Trophoblast cell (in vitro differentiated cells and primary cell): ENCODE measurements at places on chromosomes 16 and 17.

DNA sequence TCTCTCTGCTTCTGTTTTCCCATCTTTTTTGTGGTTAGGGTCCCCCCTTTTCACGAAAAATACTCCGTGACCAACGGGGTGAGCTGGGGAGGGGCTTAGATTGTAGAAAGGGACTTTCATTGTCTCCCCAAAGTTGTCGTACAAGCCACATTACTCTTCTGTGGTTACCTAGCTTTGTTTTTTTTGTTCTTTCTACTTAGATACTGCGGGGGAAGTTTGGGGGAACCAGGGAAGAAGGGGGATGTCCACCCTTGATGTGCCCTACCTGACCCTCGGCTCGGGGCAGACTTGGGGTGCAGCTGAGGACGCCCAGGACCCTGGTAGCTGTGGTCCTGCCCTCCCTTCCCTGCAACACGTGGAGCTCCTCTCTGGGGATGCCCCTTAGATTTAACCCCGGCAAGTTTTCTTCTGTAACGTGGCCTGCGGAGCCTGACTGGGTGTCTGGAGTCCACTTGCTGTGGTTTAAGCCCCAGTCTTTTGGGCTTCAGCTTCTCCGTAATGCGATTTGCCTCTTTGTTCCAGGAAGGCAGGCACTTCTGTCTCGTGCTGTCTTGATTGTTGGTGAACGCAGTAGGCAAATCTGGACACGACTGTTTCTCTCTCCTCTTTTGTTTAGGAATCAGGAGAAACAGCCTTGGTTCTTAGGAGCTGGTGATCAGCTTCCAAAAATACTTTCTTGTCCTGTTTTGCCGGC lies 892 bp downstream of the ABCC1 start:
- peak; percentile 38 for DNase-seq

GRCh38 chr17:3582915-3583314 lies 25.3 kb upstream of the TRPV3 start:
- no peak for DNase-seq

GRCh38 chr16:740764-741505 lies at the start of gene CIAO3:
Gene CIAO3, minus strand, starts transcription at chr16:740997. Its CDS starts 12 bp downstream, at chr16:740985.
- DNase-seq: peak; percentile 94

DNA sequence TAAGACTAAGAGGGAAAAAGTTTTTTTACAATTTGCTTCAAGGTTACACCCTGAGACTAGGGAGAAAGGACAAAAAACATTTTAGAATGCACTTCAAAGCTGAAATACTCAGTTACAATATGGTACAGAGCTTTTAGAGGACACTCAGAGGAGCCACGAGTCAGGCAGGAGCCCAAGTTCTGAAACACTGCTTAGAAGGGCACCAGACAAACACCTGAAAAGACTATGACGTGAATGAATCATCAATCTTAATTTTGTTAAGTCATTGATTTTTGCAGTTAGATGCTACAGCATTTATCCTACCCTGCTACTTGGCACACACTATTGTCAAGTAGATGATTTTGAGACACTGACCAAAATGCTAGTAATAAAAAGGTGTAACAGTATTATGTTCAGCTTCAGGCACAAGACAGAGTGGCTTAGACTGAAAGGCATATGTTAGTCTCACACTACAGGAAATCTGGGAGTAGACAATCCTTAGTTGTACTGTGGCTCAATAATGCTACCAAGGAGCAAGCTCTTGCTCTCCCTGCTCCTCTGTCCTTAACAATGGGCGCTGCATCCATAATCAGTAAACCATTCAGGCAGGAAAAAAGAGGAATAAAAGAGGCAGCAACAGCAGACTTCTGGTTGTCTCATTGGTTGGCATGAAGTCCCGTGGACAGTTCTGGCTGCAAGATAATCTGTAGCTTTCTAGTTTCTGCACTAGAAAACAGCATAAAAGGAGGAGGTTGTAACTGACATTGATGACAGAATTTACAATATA lies 151.8 kb downstream of the ABCA8 start:
- DNase-seq: no peak

DNA sequence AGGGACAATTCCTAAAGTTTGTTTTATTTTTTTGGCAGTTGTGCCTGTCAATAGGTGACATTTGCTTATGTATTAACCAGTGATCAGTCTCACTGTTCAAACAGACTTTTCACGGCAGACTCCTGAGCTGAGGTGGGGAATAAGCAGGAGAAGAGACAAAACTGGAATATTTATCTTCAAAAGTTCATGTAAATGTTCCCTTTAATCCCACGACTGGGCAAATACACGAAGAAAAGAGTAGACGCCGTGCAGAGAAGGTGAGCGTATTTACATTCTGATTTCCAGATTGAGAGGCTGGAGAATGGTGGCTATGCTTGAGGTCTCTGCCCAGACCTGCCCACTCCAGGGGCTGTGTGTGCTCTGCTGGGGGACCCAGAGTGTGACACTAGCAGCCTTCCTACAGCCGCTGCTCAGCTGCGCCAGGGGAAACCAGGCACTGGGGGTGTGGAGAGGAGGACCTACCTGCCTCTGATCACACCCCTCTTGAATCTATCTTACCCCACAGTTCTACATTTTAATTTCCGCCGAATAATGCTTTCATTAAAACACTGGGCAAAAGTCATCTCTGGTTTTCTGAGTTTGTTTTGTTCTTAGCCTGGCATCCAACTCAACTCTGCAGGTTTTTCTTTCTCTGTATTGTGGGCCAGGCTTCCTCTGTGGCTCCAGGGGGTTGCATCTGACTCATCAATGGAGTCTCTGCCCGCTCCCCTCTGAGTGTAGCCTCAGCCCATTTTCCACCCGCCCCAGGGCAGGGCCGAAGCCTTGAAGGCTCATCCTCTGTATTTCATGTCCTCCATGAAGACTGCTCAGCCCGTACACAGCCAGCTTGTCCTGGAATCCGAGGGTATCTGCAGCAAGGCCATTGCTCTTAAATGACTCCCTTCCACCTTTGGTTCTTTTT lies 237.1 kb downstream of the NTN1 start:
- DNase-seq: peak; percentile 92

DNA sequence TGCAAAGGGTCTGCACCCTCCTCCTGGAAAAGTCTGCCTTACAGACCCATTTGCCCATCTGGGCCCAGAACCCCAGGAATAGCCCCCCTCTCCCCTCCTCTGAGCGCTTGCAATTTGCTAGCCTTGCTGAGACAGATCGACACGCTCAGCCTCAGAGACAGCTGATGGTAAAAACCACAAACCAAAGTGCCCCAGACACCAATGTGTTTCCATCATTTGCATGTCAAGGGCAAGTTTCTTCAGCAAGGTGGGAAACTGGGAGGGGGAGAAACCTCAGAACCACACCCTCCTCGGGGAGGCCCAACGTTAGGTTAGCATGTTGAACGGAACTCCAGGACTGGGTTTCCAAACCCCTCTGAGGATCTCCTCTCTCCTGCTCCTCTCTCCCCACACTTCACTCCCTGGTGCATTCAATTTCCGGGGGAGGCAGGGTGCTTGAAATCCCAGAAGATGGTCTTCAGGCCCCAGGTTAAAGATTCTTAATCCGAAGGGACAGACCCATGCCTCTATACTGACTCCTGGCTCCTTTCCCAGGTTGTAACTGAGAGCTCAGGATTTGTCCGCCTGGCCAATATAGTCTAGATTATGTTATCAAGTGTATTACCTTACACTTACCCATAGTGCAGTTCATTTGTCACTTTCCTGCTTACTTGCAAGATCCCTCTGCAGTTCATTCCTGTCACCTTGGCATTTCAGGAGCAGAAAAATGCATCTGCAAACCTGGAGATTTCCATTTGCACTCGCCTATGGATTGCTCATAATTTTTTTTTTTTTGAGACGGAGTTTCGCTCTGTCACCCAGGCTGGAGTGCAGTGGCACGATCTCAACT lies 1.3 kb upstream of the CUEDC1 start:
- no peak for DNase-seq

DNA sequence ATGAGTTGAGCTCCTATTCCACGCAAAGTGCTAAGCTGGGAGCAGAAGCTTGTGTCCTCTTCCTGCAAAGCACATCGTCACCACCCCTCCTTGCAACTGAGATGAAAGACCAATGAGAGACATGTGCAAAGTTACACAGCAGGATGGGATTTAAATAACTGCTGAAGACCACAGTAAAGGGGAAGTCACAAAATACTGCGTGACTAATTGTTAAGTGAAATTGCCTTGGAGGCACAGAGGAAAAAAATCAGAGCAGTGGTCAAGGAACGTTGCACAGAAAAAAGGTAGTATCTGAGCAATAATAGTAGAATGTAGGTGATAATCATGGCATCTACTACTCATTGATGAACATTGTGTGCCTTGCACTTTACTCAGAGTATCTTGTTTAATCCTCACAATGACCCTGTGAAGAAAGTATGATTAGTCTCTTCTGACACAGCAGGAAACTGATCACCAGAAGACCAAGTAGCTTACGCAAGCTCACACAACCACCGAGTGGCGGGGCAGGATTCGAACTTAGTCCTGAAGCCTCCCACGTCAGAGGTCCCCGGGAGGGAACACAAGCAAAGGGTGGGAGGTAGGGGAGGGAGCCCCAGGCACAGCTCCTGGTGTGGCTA lies 15.4 kb upstream of the MYO18A start:
- peak; percentile 86 for DNase-seq

DNA sequence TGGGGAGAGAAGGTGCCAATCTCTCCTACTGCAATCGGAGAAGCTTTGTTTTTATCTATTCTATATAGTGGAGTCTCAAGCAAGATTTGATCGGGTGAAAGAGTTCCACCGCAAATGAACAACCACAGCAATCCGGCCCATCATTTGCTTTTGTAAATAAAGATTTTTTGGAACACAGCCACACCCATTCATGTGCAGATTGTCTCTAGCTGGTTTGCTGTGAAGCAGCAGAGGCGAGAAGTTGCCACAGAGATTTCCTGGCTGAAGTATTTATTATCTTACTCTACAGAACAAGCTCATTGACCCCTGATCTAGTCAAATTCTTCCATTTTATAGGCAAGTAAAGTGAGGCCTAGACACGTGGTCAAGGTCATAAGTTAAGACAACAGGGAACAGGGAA lies 195.5 kb upstream of the TNRC6C start:
- DNase-seq: no peak

GRCh38 chr17:75774471-75774990 lies 9.5 kb upstream of the GALK1 start:
- DNase-seq: peak; percentile 25

DNA sequence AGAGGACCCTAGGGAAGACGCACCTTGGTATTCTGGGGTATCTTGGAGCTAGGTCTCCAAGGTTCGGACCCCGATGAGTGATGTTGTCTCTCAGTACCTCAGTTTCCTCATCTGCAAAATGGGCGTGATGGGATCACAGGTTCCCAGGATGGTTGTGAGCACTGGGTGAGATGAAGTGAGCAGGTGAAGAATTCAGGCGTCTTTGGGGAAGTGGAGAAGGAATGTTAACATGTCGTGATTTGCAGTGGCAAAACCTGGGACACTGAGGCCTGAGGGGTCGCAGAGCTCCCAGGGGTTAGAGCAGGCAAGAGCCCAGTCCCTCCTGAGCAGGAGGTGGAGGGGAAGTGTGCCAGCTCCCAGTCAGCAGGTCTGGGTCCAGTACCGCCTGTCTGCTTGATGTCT lies 215.1 kb upstream of the GSE1 start:
- no peak for DNase-seq

DNA sequence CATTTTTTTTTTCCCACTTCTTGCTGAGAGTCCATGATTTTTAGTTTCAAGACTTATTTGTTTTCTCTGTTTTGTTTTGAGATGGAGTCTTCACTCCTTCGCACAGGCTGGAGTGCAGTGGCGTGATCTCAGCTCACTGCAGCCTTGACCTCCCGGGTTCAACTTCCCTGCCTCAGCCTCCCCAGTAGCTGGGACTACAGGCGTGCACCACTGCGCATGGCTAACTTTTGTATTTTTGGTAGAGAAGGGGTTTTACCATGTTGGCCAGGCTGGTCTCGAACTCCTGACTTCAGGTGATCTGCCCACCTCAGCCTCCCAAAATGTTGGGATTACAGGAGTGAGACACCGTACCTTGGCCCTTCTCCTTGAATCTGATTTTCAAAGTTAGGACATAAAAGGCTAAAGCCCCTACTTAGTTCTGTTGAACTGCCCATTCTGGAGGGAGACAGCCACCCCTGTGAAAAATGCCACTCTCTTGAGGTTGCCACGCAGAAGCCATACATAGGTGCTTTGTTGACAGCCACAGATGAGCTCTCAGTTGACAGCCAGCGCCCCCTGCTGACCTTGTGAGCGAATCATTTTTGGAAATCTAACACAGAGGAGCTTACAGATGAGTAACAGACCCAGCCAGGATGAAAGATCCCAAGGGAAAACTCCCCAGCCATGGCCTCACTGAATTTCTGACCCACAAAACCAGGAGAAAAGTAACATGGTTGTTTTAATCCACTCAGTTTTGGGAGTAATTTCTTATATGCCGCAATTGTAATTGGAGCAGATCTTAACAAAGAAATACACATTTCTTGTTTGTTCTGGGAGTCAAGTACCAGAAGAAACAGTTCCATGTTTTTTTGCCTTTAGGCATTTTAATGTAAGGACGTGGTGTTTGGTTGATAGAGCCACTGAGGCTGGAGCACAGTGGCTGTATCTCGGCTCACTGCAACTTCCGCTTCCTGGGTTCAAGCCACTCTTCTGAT lies 38.8 kb downstream of the PKD1L3 start:
- peak; percentile 89 for DNase-seq

DNA sequence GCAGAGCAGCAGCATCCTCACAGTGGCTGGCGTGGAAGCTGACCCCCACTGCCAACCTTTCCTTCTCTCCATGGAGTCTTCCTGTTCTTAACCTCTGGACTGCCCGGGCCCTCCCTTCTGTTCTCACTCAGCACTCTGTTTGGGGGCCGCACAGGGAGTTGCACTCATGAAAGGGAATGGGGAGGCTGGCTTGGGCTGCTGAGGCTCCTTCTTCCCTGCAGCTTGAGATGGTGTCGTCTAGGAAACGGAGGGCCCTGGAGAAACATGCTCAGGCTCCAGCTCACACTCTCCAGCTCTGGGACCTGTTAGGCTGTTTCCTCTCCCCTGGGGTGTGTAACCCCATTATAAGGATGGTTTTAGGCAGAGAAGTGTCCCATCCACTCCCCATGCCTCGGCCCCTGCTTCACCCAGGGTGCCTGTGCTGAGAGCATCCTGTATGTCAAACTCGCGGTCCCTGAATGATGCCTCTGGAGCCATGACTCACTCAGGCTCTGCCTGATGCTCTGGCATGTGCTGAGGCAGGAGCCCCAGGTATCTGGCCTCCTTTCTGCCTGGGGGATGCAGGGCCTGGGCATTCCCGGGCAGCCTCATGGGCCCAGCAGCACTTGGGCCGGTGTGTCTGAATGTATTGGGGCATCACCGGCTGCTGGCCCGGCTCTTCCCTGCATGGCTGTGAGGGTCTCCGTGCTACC lies 18.9 kb downstream of the TMEM94 start:
- no peak for DNase-seq

DNA sequence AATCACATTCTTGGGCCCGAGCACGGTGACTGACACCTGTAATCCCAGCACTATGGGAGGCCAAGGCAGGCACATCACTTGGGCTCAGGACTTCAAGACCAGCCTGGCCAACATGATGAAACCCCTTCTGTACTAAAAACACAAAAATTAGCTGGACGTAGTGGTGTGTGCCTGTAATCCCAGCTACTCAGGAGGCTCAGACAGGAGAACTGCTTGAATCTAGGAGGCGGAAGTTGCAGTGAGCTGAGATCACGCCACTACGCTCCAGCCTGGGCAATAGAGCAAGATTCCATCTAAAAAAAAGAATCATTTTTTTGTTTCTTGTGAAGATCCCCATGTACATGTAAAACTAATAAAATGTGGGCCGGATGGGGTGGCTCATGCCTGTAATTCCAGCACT lies 53.1 kb upstream of the ATF7IP2 start:
- DNase-seq: no peak
